Naive thymus-derived CD4-positive, alpha-beta T cell (primary cell): ENCODE measurements at places on chromosomes 7 and 10. TPM values are rescaled to one million over a fixed set of nuclear protein-coding genes. Genes with fewer than 3 reads are reported as not detected.

NCF1 gene
- 11.0 TPM for total RNA-seq

ABCC2 gene
- 2.8 TPM for total RNA-seq

GRCh38 chr10:91201213-91201996 is 19.1 kb upstream of the PCGF5 start:
- no peaks in the 10 kb centered on the region for H3K36me3 ChIP-seq
- no peaks in the 10 kb centered on the region for H3K27me3 ChIP-seq
- H3K4me1 ChIP-seq = peaks cover 59% of the 10 kb centered on the region
- peak overlapping the region; percentile 59 for H3K27ac ChIP-seq
- peak overlapping the region; percentile 12 for H3K4me3 ChIP-seq

DNA sequence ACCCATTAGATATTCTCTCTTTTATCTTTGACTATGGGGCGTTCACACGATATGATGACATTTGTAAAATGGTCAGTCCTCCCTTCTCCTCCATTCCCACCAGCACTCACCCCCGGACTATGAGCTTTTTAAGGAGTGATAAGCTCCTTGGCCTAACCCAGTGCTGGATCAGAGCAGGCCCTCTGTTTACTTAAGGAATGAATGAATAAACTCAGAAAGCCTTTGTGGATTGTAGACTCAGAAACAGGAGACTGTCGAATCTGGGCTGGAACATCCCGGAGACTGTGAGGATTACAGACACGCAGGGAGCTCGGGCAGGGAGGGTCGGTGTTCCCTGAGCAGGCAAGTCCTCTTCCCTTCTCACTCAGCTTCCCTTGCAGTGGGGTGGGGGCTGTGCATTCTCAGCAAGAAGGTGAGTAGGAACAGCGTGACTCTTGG is 6.8 kb upstream of the ZCCHC24 start:
- no peaks in the 10 kb centered on the region for H3K36me3 ChIP-seq
- no peak overlapping the region for H3K4me3 ChIP-seq
- DNase-seq = no peak
- no peak overlapping the region for H3K27ac ChIP-seq
- H3K4me1 ChIP-seq = no peaks in the 10 kb centered on the region

GRCh38 chr7:150876817-150877526 is 24.7 kb downstream of the AOC1 start:
- H3K4me1 ChIP-seq = peaks cover 7% of the 10 kb centered on the region
- H3K27ac ChIP-seq = no peak overlapping the region
- no peaks in the 10 kb centered on the region for H3K36me3 ChIP-seq
- DNase-seq = peak; percentile 45

SOSTDC1 gene
- not detected for total RNA-seq

SPDYE5 gene
- not detected in 2 replicates for total RNA-seq

ZPBP gene
- total RNA-seq = not detected
